ENCODE measurements at places on chromosomes 2 and 18. TPM values are rescaled to one million over a fixed set of nuclear protein-coding genes. Genes with fewer than 3 reads are reported as not detected.

Gene CPO
- not detected for total RNA-seq

DNA sequence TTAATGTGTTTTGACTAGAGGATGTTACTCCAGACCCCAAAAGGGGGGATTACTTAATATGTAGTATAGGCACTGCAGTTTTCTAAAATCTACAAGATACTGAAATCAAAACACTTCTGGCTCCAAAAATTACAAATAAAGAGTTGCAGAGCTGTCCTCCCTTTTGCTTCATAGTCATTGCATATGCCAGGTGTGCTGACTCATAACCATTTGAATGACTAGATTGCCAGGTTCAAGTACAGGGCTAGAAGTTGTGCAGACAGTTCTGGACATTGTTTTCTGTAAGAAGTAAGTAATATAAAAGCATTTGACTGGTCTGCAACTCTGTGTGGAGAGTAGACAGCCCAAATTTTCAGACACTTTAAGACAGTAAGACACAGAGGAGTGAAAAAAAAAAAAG, 6.7 kb downstream of the CWC22 start:
- H3K4me1 ChIP-seq, result peaks cover 36% of the 10 kb centered on the region
- no peaks in the 10 kb centered on the region for H3K27me3 ChIP-seq
- H3K4me3 ChIP-seq, result no peak overlapping the region
- H3K27ac ChIP-seq, result no peak overlapping the region
- DNase-seq, result no peak

- H3K27me3 ChIP-seq, result no peaks in the 10 kb centered on the region
- H3K36me3 ChIP-seq, result no peaks in the 10 kb centered on the region
- H3K27ac ChIP-seq, result no peak overlapping the region
- no peak for DNase-seq
- H3K4me1 ChIP-seq, result no peaks in the 10 kb centered on the region
These were observed 515.3 kb upstream of the MEX3C start for GRCh38 chr18:51712821-51713220.

DNA sequence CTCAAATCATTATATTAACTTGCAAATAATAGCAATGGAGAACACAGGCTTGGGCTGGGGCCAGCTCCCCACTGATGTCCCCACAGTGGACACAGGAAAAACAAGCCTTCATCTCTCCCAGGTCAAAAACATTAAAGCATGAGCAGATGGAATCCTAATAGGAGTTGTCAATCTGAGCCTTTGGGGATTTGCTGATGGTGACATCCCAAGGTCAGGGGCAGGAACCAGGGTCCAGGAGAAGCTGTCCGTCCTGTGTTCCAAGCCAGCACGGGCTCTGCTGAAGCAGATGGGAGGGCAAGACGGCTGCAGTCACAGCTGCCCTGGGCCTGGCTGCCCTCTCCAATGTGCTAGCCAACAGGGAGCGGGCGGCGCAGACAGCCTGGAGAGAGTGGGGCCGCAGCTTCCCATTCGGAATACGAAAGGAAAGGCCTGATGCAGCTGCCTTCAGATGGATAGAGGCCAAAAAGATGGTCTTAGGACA, 135.5 kb downstream of the NDUFA10 start:
- no peak overlapping the region for H3K4me3 ChIP-seq
- H3K36me3 ChIP-seq, result no peaks in the 10 kb centered on the region
- peaks cover 3% of the 10 kb centered on the region for H3K4me1 ChIP-seq
- DNase-seq, result no peak
- no peak overlapping the region for H3K27ac ChIP-seq

DNA sequence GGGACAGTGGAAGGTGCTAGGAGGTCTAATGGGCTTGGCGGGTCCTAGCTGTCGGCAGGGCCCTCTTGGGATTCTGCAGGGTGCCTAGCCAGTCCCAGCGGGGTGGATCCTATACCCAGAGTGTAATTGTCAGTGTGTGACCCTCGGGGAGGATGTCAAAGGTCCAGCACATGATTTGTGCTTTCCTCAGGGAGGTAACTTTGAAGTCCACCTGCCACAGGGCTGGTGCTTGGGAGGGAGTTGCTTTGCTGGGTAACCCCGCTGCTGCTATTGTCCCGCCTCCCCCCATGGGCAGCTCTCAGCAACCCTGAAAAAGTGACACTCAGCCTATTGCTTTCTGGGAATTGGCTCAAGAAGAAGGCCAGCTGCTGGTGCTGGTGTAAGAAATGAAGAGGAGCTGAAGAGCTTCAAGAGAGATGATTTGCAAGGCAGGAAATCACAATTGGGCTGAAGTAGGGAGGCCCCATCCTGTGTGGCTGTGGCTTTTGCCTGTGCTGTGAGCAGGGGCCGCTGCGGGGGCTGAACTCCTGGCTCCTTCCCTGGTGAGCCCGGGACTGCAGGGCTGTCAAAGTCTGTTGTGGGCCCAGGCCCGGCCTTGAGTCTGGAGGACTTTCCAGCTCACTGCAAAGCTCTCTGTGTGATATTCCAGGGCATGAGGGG, 36.4 kb downstream of the EMILIN2 start:
- DNase-seq, result no peak
- no peaks in the 10 kb centered on the region for H3K27me3 ChIP-seq
- no peaks in the 10 kb centered on the region for H3K4me1 ChIP-seq

- no peaks in the 10 kb centered on the region for H3K4me1 ChIP-seq
- no peak overlapping the region for H3K27ac ChIP-seq
These were observed 177.4 kb upstream of the CWC22 start for GRCh38 chr2:180184506-180184905.

DNA sequence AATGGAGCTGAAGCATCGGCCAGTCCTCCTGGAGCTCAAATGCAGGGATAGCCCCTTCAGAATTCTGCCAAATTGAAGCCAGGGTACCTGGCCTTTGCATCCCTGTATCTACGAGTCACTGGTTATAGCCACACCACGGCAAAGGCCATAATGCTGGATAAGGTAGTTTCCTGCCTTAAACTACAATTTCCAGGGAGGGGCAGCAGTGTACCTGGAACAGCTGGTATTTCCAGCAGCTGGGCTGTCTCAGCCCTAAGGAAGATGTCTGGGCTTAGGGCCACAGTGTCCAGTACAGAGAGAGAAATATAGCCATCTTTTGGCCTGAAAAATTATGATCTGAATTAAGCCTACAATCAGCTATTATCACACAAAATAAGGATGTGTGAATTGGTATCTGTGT, 180.3 kb downstream of the GCA start:
- H3K4me1 ChIP-seq, result no peaks in the 10 kb centered on the region
- H3K27ac ChIP-seq, result no peak overlapping the region

- H3K4me1 ChIP-seq, result no peaks in the 10 kb centered on the region
- no peaks in the 10 kb centered on the region for H3K36me3 ChIP-seq
- no peak overlapping the region for H3K4me3 ChIP-seq
- H3K27me3 ChIP-seq, result peaks cover 5% of the 10 kb centered on the region
- DNase-seq, result no peak
These were observed 7.5 kb upstream of the RNF144A start for GRCh38 chr2:6909431-6910385.
